Ecto neural progenitor cell (in vitro differentiated cells): ENCODE measurements at places on chromosomes 4 and X.

DNA sequence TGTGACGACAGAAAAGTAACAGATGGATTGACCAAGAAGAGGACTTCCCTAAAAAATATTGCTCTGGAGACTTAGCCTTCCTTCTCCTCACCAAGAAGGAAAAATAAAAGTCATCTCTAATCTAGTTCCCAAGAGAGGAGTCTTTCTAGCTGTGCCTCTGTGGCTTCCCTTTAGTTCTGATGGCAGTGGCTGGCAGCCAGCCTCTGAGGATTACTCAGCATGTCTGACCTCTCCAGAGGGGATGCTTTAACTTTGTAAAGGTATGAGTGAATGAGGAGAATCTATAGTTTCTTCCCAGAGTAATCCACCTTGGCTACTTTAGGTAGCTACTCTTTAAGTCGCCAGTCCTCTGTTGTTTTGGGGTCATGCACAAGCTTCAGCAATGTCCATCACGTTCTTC lies 163.9 kb upstream of the KIT start:
- DNase-seq = no peak

GRCh38 chr4:10506077-10506476 lies 48.9 kb upstream of the ZNF518B start:
- no peak for DNase-seq

DNA sequence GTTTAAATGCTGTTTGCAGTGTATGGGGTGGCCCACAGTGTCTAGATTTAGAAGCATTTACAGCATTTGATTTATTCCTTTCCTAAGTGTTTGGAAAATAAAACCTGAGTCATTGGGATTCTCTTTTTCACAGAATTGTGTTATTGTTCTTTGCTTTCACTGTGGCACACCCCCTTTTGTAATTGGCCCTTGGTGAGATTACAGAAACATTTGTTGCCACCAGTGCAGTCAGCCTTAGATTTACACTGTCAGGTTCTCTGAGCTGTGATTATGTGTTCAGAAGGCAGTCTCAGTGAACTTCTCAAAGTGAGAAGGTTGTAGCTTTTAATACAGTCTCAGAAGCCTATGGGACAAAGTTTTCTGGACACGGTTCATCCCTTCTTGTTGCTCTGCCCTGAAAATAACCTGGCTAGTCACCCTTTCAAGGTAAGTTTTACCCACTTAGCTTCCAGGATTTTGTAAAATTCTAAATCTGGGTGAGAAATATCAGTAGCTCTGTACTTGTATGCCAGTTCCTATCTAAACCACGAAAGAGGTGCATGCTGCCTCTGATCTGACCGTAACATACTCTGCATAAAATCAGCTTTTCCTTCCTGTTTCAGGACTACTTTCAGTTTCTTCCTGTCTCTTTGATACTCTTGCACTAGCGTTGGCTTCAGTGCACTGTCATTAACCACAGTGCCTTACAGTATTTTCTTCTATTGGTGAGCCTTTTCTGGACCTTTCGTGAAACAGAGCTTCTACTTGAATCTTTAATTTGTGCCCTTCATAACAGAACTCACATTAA lies 12.6 kb downstream of the RUFY3 start:
- DNase-seq = no peak

GRCh38 chrX:110698696-110699095 lies 96.9 kb downstream of the CHRDL1 start:
- DNase-seq = no peak

- DNase-seq = peak; percentile 64
Observed at GRCh38 chr4:46993075-46994006, at the start of gene GABRA4. TSS of gene GABRA4 (minus strand) at chr4:46993581. CDS start at chr4:46993424, 157 bp downstream.

DNA sequence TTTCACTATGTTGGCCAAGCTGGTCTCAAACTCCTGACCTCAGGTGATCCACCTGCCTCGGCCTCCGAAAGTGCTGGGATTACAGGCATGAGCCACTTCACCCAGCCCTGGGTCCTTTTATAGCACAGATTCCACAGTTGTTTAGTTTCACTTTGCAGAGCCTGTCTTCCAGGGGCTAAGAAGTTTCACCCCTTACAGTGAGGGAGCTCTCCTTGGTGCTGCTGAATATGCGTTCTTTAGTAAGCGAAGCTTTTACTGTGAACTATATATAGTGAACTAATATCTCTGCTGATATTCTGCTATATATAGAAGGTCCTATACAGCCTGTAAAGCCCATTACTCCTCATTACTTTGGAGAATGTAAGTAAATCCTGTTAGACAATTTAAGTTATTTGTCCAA lies 4.2 kb downstream of the TCEAL6 start:
- DNase-seq = no peak

GRCh38 chr4:152356428-152357034 lies 179.4 kb downstream of the FBXW7 start:
- DNase-seq = no peak

DNA sequence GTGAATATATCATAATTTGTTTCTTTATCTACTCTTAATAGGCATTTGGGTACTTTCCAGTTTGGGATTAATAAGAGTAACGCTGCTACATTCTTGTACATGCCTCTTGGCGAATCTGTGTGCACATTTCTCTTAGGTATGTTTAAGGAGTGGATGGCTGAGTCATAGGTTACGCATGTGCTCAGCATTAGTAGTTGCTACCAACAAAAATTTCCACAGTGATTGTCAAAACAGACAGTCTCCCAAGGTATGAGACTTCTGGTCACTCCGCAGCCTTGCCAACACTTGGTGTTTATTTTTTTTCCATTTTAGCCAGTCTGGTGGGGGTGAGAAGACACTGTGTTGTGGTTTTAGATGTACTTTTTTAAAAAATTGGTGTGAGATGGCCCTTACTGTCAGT lies 44.6 kb downstream of the FGFBP1 start:
- no peak for DNase-seq

- no peak for DNase-seq
Observed at GRCh38 chr4:44160776-44161367, 287.7 kb downstream of the KCTD8 start.

- DNase-seq = no peak
Observed at GRCh38 chr4:10032625-10033024, 11.3 kb upstream of the SLC2A9 start.

GRCh38 chr4:171025343-171025742 lies 787.9 kb upstream of the GALNTL6 start:
- DNase-seq = no peak

GRCh38 chr4:85153221-85153620 lies 186.7 kb upstream of the WDFY3 start:
- no peak for DNase-seq

GRCh38 chr4:142845293-142846107 lies 601 bp downstream of the INPP4B start:
- peak; percentile 66 for DNase-seq

GRCh38 chrX:103464072-103464773 lies 55.1 kb downstream of the RAB40A start:
- DNase-seq = peak; percentile 56

GRCh38 chr4:94500685-94501084 lies 48.9 kb downstream of the PDLIM5 start:
- DNase-seq = no peak

DNA sequence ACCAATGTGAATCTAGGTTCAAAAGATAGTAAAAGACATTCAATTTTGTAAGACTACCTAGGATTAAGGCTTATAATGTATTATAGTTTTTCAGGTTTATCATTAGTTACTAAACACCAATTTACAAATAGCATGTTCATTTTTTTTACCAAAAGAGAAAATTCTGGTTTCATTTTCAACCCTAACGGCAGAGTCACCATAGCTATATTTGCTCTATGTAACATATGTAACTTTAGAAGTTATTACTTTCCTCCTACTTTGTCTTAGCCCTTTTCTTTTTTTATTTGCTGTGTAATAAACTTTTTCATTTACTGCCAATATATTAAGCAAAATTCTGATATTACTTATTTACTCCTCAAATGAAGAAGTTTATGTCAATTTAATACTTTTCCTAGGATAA lies 639.6 kb downstream of the ARAP2 start:
- no peak for DNase-seq

- DNase-seq = peak; percentile 40
Observed at GRCh38 chr4:75916091-75916661, 13.9 kb upstream of the PPEF2 start.

- no peak for DNase-seq
Observed at GRCh38 chrX:21975812-21976211, 35.3 kb downstream of the SMS start.

- DNase-seq = no peak
Observed at GRCh38 chr4:105455182-105455581, 18.7 kb downstream of the PPA2 start.

DNA sequence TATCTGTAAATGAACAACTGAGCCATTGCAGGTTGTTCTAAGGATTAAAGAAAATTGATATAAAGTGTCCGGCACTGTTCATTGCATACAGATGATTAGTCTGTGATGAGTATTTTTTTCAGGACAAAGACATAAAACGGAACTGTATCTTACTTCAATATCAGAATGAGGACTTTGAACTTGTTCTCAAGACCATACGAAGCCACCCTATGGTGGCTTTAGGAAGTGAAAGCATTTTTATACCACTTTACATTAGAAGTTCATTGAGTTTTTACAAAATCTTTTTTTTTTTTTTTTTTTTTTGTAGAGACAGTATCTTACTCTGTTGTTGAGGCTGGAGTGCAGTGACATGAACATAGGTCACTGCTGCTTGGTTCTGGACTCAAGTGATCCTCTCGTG lies 45.2 kb upstream of the TRIM2 start:
- no peak for DNase-seq

DNA sequence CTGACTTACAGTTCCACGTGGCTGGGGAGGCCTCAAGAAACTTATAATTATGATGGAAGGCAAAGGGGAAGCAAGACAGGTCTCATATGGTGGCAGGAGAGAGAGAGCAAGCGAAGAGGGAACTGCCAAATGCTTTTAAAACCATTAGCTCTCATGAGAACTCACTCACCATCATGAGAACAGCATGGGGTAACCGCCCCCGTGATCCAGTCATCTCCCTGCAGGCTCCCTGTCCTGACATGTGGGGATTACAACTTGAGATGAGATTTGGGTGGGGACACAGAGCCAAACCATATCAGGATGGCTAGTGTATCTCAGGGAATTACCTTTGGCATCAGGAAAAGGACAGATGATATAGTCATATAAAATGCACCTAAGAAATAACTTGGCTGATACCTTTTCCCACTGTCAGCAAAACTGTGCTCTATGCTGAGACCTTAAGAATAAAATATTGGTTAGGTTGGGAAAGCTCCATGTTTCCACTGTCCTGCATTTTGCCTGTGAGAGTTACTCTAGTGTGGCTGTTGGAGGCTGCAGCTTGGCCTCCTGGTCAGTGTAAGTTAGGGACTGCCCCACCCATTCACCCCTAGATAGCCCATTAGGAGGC lies 110.3 kb downstream of the UCHL1 start:
- DNase-seq = no peak

GRCh38 chr4:22434895-22435294 lies 81.0 kb downstream of the ADGRA3 start:
- peak; percentile 53 for DNase-seq

DNA sequence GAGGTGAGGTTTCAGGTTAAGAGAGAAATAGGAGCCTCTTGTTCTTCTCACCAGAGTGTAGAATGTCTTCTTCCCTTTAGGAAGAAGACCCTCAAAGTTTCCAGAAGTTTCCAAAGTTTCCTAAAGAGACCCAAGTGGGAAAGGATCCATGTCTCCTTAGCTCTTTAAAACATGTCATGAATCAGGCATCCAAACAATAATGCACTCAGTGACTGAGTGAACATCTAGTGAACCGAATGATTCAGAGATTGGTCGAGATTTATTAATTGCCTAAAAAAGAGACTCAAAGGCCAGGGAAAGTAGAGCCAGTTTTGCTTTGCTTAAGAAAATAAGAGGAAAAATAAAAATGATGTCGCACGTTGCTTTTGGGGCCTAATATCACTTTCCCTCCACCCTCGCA lies 29.4 kb downstream of the FGF5 start:
- DNase-seq = no peak

- no peak for DNase-seq
Observed at GRCh38 chr4:5456296-5456845, 252.0 kb downstream of the EVC2 start.

- DNase-seq = no peak
Observed at GRCh38 chrX:133923548-133923947, 61.8 kb downstream of the GPC3 start.

DNA sequence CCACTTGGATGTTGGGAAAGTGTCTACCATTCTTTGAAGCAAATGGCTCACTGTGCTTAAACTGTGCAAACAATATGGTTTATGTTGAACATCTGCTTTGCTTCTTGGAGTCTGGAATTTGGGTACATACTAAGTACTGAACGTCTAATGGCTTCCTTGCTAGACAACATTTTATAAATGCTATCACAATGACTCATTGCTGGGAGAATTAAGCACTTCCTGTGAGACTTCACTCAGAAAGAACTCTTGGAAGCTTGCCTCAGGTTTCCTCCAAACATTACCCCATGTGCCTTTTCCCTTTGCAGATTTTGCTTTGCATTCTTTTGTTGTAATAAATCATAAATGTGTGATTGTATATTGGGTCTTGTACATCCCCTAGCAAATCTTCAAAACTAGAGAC lies 139.7 kb downstream of the PACRGL start:
- no peak for DNase-seq

- DNase-seq = no peak
Observed at GRCh38 chr4:86755388-86755787, 93.8 kb downstream of the SLC10A6 start.

DNA sequence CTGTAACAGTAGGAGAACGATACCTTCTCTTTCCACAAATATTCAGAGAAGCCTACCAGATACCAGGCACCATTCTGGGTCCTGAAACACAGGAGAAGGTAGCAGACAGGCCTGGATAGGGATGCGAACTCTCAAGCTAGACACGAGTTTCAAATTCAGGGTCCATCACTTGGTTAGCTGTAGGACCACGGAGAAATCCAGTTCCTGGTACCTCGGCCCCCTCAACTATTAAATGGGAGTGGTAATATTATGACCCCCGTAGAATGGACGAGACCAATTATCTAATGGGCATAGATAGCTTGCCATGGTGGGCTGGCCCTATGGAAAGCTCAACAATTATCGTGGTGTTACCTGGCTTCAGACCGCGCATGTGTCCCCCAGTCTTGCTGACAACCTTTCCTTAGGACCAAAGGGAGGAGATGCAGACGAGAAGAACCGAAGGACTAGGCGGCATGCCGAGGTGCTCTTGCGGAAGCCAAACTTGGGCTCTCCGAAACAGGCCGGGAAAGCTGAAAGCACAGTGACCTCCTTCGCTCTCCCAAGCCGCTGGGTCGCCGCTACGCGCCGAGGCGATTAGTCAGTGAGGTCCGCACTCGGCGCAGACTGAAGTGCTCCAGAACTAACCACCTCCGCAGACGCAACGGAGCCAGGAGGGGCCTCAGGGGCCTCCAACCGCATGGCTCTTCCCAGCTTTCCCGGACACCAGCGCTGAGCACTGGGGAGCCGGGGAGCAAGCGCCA lies 19.6 kb downstream of the NKX3-2 start:
- DNase-seq = no peak

DNA sequence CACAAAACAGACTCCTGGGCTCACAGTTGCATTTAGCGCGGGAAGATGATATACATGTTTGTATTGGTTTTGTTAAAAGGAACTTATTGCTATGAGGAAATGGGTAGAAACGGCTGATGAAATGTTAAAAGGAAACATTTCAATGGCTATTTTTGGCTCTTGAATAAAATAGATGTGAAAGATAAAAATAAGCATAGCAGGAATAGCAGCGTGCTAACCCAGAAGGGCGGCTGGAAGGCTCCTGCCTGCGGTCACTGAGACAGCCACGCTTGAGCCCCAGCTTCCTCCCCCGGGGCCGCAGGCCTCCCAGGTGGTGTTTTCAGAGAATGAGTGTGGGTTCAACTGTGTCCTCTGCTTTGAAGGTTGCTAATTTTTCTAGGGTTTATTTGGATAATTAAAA lies 35.0 kb upstream of the CLCN4 start:
- DNase-seq = no peak
